ENCODE measurements at places on chromosomes 7 and 10.

GRCh38 chr10:62075912-62076311 is 174.4 kb downstream of the ARID5B start:
- H3K4me3 ChIP-seq, result no peak overlapping the region
- H3K4me1 ChIP-seq, result peaks cover 32% of the 10 kb centered on the region

- H3K4me3 ChIP-seq, result no peak overlapping the region
- no peak for DNase-seq
- peaks cover 16% of the 10 kb centered on the region for H3K4me1 ChIP-seq
- H3K27me3 ChIP-seq, result no peaks in the 10 kb centered on the region
- H3K27ac ChIP-seq, result no peak overlapping the region
- peaks cover 1% of the 10 kb centered on the region for H3K36me3 ChIP-seq
Observed at GRCh38 chr7:76354981-76355730, 3.6 kb downstream of the YWHAG start.

- DNase-seq, result no peak
- H3K27me3 ChIP-seq, result no peaks in the 10 kb centered on the region
- H3K27ac ChIP-seq, result no peak overlapping the region
- H3K4me1 ChIP-seq, result no peaks in the 10 kb centered on the region
Observed at GRCh38 chr7:19491821-19492452, 216.9 kb downstream of the POLR1F start.

- DNase-seq, result no peak
- H3K36me3 ChIP-seq, result no peaks in the 10 kb centered on the region
- no peaks in the 10 kb centered on the region for H3K27me3 ChIP-seq
Observed at GRCh38 chr7:5695727-5696345, 85.6 kb downstream of the RNF216 start.

GRCh38 chr7:30086529-30086928 is 48.3 kb upstream of the MTURN start:
- no peaks in the 10 kb centered on the region for H3K27me3 ChIP-seq
- H3K4me1 ChIP-seq, result no peaks in the 10 kb centered on the region
- no peaks in the 10 kb centered on the region for H3K36me3 ChIP-seq
- H3K27ac ChIP-seq, result no peak overlapping the region
- no peak for DNase-seq

DNA sequence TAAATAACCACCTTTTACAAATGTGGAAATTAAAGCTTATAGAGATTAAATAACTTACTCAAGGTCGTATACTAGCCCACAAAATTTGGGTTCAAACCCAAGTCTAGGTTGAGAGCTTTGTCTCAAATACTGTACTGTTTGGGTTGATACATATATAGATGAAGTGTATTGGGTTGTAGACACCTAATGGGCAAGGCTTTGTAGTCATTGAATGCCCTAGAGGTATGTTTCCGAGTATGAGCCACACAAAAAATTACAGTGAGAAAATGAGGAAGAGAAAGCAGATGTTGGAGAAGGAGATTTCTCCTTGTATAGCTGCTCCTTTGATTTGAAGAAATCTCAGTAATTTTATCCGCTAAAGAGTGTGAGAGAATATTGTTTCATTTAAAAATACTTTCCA is 60.6 kb downstream of the C1GALT1 start:
- no peaks in the 10 kb centered on the region for H3K27me3 ChIP-seq
- H3K4me1 ChIP-seq, result no peaks in the 10 kb centered on the region
- H3K27ac ChIP-seq, result no peak overlapping the region
- DNase-seq, result no peak
- H3K36me3 ChIP-seq, result no peaks in the 10 kb centered on the region

Data from Caco-2 (cell line).